ENCODE measurements at places on chromosomes 5 and 9.
A peak's percentile ranks its signal among the peaks of the same experiment; 100 is the strongest.

GRCh38 chr9:130196643-130197042 is 24.4 kb downstream of the NCS1 start:
- no peak for DNase-seq

DNA sequence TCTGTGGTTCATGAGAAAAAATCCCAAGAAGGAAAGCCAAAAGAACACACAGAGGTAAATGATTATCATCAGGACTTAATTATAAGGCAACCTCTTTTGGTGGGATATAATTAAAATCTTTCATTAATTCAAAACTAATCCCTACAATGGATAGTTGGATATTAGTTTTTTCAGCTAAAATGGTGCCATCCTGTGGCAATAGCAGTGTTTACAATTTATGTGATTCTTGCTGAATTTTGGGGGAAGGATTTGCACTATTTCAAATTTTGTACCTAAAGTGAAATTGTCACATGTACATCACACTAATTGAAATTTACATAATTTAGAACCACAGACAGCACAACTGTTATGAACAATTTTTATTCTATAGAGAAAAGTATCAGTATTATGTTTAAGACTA is 67.0 kb downstream of the CAST start:
- DNase-seq: no peak

GRCh38 chr9:132997591-132997990 is 19.1 kb downstream of the GFI1B start:
- no peak for DNase-seq

- no peak for DNase-seq
Observed at GRCh38 chr9:29659736-29660135, 2086.5 kb upstream of the C9orf72 start.

GRCh38 chr5:111165058-111165457 is 59.1 kb upstream of the CAMK4 start:
- no peak for DNase-seq

DNA sequence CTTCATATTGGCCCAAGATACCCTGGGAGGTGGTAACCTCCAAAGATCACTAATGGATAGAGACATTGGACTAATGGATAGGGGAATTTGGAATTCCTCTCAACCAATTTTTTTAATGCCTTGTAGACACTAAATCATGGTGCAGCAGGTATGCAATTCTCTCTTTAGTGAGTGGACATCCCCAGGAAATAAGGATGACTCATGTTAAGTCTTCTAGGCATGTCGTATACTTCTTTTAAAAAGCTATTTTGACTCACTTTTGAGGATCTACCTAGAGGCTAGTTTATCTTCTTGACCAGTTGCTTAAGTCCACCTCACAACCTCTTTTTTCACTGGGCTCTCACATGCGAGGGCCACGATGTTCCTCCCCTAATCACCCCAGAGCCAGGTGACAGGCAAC is 211.6 kb upstream of the CDH12 start:
- DNase-seq: no peak

DNA sequence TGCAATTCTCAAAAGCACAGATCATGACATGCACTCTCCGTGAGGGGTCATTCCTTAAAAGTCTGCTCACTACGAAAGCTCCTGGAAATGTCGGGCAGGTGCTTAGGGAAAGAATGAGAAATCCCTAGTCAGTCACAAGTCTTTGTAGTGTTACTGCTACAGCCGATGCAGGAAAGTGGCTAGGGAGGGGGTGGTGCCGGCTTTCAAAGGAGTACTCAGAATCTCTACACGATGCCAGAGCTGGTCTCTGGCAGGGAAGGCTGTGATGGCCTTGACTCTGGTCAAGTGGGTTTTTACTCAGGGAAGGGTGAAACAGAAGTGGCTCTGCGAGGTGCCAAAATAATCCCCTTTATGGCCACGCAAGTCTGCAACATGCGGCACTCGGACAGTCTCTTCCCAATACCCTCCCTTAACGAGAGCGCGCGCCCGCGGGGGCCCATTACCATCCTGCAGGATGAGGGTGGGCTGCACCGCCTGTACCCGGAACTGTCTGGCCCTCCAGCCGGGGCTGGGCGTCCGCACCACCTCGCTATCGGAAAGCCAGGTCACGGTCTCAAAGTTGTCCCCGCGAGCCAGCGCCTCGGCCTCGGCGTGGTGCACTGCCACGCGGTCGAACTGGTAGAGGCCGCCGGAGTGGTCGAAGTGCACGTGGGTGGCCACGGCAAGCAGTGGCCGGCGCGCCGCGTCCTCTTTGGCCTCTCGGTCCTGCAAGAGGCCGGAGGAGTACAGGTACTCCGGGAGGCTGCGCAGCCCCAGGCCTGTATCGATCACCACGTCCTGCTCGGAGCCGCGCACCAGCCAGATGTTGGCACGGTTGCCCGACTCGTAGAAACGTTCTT is 956 bp downstream of the MBLAC2 start:
- DNase-seq: no peak

DNA sequence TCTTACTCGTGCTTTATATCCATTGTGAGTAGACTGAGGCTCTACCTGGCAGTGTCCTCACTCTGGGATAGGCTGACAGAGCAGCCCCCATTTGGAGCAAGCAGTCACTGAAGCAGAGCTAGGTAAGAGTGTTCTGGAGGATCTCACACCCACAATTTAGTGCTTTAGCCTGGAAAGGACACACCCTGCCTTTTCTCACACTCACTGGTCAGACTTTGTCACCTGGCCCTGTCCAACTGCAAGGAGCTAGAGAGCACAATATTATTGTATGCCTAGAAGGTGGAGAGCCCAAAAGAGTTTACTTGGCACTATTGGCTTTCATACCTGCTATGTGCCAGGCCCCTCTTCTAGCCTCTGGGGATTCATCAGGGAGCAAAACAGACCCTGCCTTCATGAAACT is 141.9 kb downstream of the MAST4 start:
- no peak for DNase-seq

DNA sequence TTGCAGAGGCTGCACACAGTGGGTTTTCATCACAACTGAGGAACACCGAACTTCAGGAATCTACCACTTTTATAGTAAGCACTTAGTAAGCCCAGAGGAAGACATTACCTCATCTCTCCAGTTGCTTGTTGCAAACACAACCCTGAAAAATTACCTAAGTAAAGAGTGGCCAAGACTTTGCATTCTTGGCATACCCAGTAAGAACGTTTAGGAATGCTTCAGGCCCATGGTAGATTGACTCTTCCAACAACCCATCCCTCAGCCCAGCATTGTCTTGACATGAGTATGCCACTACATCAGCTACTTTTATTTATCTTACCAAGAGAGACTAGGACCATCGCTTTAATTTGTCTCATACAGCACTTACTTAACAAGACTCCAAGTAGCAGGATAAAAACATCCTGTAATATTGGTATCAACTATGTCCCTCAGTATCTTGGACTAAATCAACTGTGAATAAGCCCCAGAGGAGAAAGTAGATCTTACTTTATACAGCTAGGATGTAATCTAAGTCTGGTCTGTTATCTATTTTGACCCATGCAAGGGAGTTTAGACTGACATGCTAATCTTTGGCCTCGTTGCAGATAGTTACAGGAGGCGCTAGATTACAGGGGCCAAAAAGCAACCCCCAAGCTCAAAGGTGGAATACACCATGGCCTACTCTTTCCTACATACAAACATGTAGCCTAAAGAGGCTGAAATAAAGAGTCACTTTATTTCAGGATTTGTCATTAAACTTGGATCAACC is 114.9 kb downstream of the INVS start:
- DNase-seq: no peak

DNA sequence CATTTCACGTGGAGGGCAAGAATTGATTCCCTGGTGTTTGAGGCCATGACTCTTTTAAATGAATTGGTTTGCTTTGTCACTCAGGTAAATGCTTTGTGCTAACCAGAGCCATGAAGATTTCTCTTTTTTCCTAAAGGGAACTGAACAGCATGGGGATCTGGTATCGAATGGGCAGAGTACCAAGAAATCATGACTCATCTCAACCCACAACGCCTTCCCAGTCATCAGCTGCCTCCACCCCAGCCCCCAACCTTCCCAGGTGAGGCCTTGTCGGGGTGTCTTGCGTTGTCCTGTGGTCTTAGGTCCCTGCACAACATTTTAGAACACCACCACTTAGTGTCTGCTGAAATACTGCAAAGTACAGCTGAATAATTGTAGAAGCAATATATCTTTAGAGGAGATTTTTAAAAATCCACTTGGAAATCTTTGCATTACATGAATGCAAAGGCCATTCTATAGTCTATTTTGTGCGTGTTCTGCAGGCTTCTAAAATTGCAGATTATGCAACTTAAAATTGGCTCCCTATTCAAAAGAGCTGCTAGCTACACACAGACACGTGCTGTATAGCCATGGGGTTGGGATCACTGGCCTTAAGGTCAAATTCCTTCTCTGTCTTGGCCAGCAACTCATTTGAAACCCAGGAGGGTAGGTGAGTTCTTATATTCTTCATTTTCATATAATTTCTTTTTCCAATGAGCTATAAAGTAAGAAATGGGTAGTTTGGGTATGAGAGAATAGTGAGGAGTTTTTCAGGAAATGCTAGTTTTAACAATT is 69.0 kb downstream of the MVB12B start:
- no peak for DNase-seq

GRCh38 chr5:139808481-139809330 is 13.1 kb downstream of the PSD2 start:
- no peak for DNase-seq

DNA sequence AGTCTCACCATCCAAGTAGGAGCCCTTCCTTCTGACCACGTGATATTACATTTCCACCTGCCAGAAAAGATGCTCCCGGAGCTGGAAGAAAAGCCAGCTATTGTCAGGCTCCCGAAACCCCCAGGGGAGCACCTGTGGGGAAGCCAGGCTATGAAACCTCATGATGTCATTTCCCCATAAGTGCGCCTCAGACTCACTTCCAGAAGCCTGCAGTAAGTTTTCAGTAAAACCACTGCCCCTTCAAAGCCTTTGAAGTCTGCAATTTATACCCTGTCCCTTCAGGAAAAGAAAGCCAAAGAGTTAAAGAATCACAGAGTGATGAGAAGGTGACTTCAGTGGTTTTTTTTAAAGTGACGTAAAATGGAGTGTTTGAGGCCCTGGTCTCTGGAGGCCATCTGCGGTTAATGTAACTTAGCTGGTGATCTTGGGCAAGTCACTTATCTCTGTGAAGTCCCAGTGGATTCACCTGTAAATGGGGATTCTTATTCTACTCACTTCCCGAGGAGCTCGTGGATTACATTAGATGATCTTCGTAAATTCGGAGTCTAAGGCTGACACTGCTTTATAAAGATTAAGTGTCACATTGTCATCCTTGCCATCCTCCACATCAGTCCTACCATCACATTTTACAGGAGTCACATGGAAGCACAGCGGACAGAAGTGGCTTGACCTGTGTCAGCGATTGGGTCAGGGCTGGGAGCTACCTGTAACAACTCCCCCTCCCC is 2.6 kb upstream of the SEMA6A start:
- no peak for DNase-seq

- peak; percentile 66 for DNase-seq
Observed at GRCh38 chr9:100473276-100474081, 530 bp downstream of the TMEFF1 start.

GRCh38 chr9:127437497-127438264 is 13.5 kb downstream of the ZNF79 start:
- DNase-seq: no peak

GRCh38 chr9:111301195-111301594 is 28.8 kb downstream of the OR2K2 start:
- no peak for DNase-seq

- DNase-seq: no peak
Observed at GRCh38 chr9:121684381-121685145, 33.1 kb downstream of the DAB2IP start.

GRCh38 chr5:60026161-60026560 is 132.6 kb upstream of the PDE4D start:
- no peak for DNase-seq

- DNase-seq: no peak
Observed at GRCh38 chr9:85046475-85046874, 376.9 kb downstream of the NTRK2 start.

GRCh38 chr5:140255460-140256157 is 47.3 kb downstream of the PFDN1 start:
- no peak for DNase-seq

DNA sequence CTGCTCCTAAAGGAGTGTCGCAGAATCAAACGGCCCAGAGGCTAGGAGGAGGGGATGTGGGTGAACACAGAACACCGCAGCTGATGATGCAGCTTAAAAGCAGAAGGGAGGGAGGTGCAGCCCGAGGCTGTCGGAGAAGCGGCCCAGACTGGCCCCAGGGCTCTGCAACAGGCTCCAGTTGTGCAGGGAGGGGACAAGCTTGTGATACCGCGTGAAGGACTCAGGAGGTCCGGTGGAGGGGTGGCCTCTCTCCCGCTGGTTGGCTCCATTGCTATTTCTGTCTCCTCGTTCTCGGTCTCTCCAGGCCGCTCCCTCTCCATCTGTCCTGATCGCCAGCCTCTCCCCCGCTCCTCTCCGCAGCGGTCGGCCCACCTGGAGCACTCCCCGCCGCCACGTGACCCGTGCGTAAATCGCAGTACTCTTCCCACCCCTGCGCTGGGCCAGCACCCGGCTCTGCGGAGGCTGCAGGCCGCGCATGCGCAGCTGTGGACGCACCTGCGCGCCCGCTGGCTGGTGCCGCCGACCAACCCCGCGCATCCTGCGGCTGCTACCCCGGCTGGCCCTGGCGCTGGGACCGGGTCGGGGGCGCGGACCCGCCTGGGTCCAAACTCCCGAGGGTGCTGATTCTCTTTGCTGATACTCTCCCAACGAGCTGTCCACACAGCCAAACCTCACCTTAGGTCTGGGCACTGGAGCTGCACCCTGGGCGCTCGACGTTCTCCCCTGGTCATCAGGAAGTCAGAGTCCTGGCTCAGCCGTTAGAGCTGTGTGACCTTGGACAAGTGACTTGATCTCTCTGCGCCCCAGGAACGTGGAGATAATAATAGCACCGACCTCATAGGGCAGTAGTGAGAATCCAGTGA is 3.7 kb upstream of the STXBP1 start:
- DNase-seq: peak; percentile 51

- DNase-seq: no peak
Observed at GRCh38 chr9:118957585-118957984, 411.6 kb downstream of the BRINP1 start.

DNA sequence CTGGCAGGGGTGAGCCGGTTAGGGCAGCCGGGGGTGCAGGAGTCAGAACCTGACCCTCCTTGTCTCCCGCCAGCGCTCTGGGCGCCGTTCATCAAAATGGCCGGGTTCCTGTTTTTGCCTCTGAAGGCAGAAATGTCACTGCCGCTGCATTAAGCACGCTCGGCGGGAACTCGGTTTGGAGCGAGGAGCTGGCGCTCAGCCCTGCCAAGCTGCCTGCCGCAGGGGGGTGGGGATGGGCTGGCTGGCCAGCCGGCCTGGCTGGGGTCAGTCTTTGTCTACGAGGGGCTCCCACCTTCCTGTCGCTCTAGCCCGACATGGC is 63.7 kb downstream of the CXXC5 start:
- DNase-seq: peak; percentile 60

DNA sequence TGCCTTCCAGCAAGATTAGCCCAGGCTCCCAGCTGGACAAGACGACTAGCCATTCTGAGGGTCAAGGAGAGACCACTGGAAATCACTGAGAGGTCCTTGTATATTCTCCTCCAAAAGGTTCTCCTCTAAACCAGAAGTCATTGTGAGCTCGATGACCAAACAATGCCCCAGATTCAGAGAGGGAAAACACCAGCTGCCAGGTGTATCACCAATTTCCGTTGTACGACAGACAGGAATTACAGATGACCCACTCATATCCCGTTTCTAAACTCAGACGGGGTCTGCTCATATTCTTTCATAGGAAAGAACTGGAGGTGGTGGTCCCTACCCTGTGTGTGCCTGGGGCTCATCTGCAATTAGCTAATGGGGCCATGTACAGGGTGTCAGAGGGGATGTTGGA is 14.2 kb downstream of the FAXDC2 start:
- DNase-seq: no peak

All from nucleus accumbens (tissue), 56 donors.